ENCODE measurements at places on chromosomes 4 and X.

DNA sequence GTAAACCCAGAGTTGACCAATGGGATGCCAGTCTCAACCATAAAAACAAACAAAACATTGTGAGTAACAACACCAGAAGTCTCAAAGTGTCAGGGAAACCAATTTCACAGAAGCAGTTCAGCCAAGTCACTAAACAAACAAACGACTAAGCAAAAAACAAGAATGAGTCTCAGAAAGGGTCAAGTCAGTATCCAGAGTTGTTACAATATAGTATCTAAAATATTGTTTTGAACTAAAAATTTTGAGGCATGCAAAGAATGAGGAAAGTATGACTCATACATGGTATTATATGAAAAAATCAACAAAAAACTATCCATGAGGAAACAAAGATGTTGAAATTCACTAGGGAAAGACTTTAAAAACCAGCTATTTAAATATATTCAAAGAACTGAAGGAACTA is 70.6 kb downstream of the AR start:
- DNase-seq, result no peak

DNA sequence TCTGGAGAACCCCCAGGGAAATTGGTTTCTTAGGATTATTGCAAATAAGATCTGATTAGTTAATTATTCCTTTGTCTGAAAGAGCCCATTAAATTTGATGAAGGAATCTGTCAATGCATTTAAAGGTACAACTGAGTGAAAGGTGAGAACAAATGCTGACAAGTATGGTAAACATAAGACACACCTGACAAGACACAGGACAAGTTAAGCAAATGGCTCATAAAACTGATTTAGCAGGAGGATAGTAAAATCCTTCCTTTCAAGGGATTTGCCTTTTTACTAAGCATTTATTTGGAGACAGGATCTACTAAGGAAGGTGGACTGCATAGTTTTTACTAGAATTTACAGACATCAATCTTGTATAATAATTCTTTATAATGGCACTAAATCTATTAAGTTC is 553.9 kb downstream of the SPRY1 start:
- DNase-seq, result no peak

DNA sequence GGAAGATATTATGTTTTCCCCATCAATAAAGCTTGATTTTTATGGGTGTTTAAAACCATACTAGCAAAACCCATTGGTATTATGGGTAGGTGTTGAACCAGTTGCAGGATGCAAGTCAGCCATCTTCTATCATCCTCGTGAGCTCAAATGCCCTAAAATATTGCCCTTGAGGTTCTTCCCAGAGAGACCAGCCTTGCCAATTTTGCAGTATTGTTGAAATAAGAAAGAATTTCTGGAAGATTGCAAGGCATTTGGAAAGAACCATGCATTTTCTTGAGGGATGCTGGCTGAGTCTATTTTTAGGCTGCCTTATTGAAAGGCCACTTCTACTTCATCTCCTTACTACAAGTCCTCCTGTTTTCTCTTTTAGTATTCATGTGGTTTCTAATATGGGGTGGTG is 60.9 kb upstream of the SOD3 start:
- no peak for DNase-seq

DNA sequence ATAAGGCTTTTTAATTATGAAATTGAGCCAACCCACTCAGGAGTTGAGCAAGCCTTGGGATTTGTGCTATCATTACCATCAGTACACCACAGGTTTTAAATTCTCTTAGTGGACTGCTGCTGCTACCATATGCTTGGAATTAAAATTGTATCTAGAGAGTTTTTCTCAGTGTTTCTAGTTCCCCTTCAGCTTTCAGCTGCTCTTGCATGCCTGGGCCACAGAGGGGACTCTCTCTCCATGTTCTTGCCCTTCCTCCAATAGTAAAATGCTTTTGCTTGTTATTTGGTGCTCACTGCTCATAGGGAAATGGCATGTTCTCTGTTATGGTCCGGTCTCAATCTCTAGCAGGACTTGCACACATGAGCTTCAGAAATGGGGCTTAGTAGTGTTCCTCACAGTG is 101.9 kb downstream of the IGSF1 start:
- no peak for DNase-seq

- DNase-seq, result peak; percentile 62
Observed at GRCh38 chr4:77699731-77700210, 94.2 kb downstream of the CXCL13 start.

DNA sequence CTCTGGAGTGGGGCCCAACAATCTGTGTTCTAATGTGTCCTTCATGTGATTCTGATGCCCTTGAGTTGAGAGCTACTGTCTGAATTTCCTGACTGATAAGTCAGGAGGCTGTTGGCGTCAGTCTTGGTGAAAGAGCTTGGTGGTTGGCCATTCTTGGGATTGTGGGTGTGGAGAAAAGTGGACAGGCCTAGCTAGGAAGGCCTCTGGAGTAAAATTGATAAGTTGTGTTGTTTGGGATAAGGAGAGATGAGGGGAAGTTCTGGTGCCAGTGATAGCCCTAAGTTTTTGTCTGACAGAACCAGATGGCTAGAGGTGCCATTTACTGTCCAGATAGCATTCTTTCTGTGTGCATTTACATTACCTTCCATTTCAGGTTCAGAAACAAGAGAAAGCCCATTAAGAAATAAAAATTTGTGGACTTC is 11.7 kb downstream of the NSD2 start:
- DNase-seq, result no peak

- no peak for DNase-seq
Observed at GRCh38 chrX:426881-427280, 40.2 kb upstream of the PPP2R3B start.

DNA sequence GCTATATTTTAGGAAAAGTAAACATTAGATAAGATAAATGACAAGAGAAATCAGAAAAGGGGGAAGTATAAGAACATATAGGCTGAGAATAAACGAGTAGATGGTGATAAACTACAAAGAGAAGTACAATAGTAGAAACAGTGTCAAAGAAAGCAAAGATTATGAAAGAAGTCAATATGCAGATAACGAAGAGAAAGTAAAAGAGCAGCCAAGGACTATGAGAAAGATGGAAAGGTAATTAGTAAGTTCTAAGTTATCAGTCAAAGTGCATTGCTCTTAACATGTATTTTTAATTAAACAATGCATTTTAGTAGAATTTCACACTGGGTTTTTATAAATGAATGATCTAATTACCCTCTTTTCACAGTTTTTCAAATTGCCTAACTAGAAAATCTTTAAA is 1801.3 kb upstream of the PCDH10 start:
- no peak for DNase-seq

GRCh38 chrX:9911487-9911886 is 55.7 kb upstream of the CLDN34 start:
- DNase-seq, result no peak

DNA sequence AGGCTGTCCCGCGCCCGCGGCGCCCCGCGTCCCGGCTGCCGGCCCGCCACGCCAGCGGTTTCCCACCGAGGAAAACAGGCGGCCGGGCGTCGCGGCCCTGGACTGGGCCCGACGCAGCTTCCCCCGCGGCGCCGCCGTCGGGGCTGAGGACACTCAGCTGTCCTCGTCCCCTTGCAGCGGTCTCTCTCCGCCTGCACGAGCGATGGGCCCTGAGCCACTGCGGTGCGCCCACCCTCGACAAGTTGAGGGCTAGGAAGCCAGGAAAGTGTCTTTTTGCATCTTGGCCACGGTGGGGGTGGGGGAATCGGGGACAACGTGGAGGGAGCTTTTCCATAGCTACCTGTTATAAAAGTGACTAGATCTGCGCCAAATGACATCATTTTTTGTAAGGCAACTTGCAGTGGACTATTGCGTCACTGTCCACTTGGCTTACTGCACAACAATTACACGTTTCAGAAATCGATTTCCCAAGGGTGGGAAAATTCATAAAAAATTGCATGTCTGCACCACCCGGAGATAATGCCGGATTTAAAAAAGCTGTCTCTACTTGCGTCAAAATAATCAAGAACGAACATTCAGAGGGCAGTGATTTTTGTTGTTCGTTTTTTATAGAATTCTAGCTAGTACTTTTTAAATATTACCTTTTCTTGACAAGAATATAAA is 1.1 kb downstream of the KLHL15 start:
- DNase-seq, result peak; percentile 69

DNA sequence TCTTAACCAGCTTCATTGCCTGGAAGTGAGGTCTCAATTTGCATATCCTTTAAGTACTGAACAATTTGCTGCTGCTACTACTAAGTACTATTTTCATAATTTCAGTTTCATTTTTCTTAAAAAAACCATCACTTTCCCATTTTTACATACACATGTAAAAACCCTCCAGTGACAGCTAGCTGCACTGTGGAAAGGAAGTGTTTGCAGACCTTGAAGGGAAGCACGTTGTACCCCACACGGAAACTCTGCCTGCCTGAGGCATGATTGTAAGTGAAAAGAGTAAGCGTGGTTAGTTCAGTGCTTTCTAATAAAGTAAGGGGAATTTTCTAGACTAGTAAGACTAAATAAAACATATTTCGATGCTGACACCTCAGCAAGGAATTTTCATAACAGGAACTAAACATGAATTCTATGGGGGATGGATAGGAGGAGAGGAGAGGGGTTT is 103.6 kb downstream of the RAPGEF2 start:
- no peak for DNase-seq

GRCh38 chr4:189162888-189163287 is 777.8 kb upstream of the FRG1 start:
- DNase-seq, result no peak

GRCh38 chrX:10636337-10636736 is 16.0 kb upstream of the MID1 start:
- DNase-seq, result no peak

DNA sequence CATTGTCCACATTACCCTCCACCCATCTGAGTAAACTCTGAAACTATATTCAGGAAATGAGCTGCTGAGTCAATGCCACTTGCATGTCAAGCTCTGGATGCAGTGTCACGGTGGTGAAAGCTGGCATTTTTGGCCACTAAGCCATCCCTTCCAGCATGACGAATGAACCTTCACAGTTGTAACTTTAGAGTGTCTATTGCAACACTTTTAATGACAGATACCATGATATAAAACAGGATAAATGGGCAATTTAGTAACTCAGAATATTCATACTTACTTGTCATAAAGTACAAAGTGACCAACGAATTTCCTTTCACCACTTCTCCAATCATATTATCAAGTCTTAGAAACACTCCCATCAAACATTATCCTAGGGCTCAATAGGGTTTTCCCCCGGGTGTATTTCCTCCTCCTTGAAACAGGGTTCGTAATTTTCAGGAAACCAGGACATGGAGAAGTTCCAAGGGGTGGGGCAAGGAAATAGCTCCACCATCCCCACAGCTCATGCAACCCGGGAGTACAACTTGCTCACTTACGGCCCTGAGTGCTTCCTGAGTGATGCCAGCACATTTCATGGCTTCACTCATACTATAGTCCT is 73.1 kb downstream of the MTHFD2L start:
- no peak for DNase-seq

- DNase-seq, result no peak
Observed at GRCh38 chrX:29040160-29040559, 452.9 kb downstream of the IL1RAPL1 start.

Data from forelimb muscle (tissue), 1 donor.